ENCODE measurements at places on chromosomes 13 and 19.

DNA sequence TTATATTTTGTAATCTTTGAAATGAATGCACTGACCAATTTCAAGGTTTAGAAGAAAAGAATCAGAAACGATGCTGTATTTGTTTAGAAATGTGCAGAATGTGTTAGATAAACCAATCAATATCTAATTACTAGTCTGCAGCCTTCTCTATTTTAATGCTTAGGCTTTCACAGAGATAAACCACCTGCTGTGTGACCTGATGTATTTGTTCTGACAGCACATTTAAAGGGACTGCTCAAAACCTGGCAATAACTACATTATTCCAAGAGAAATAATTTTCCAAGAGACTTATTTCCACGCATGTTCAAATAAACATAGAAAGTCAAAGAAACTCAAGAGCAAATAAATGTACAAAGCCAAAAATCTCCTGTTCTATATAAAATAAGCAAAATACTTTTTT is 641.6 kb upstream of the PCDH20 start:
- DNase-seq: no peak

GRCh38 chr19:18336121-18336520 is 4.3 kb upstream of the PGPEP1 start:
- no peak for DNase-seq

DNA sequence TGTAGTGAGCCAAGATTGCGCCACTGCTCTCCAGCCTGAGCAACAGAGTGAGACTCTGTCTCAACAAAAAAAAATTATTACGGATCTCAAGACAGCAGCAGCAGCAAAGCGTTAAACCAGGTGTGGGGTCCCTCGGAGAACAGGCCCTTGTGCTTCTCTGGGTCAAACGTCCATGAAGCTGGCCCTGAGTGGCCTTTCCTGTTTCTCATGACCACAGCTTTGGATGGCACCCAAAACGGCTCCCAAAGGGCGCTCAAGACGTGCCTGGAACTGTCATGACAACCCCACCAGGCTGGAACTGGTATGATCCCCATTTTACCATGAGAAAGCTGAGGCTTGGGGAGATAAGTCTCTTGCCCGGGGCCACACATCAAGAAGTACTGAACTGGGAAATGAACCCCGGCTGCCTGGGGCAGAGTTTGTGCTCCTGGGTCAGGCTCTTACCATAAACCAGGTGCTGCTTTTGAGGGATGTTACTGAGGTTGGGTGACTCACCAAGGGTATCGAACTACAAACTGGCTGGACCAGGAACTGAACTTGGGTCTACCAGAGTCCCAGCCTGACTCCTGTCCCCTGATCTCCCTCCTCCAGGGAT is 11.6 kb upstream of the SAMD1 start:
- no peak for DNase-seq

- DNase-seq: no peak
Observed at GRCh38 chr13:111862836-111863815, 203.8 kb upstream of the SOX1 start.

DNA sequence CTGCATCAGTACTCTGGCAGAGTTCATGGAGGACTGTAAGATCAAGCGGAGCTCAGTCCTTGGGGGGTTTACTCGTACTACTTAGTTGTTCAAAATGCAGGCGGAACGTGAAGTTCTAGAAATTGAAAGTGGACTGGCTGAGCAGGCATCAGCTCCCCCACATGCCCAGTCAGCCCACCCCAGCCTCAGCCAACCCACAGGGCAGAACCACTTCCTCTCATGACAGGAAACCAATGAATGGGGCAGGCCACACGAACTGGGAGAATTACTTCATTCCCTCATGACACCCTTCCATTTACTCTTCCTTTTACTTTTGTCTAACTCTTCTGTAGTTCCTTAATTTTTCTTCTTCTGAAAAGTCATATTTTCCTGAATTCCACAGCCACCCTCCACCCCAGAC is 71.9 kb downstream of the FLT1 start:
- no peak for DNase-seq

- DNase-seq: no peak
Observed at GRCh38 chr13:44470638-44471562, 97.3 kb downstream of the SERP2 start.

- peak; percentile 91 for DNase-seq
Observed at GRCh38 chr19:42113641-42114348, 18.5 kb downstream of the POU2F2 start.

GRCh38 chr13:38528986-38529385 is 157.9 kb upstream of the FREM2 start:
- no peak for DNase-seq

DNA sequence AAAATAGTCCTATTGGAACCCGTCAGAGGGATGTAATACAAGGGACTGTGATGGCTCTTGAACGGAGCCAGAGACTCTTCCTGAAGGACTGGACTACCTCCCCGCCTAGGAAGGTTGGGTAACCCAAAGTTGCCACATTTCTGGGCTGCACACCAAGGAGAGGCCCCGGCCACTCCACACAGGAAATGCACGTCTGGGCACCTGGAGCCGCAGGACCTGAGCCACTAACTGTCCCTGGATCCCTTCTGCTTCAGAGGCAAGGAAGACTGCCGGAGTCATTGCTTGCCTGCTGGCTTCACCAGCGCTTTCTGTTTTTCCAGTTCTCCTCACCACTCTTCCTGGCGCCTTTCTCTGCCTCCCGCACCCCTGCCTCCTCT is 1.2 kb upstream of the FLT1 start:
- DNase-seq: no peak

- DNase-seq: no peak
Observed at GRCh38 chr13:50599927-50600326, 243.6 kb downstream of the DLEU7 start.

DNA sequence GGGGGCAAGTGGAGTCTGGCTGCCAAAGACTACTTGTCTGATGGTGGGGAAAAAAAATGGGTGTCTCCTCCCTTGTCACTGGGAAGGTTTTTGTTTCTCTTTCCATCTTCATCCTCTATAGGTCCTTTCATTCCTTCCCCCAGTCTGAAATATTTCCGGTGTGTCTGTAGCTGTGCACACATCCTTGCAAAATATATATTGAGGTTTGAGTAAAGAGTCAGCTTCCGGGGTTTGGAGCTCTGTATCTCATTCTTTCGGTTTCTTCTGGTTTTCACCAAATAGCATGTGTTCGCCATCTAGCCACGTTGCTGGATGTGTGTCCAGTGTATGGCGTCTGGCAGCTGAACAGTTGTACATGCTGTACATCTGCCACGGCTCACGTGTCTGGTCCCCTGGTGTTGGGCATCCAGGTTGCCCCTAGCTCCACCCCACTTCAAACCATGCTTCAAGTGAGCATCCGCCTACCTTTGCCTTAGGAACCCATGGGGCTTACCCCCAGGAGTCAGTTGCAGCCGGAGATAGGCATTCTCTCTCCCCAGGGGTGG is 142.2 kb downstream of the SIPA1L3 start:
- DNase-seq: no peak
